ENCODE measurements at places on chromosomes 2 and 18. TPM values are rescaled to one million over a fixed set of nuclear protein-coding genes. Genes with fewer than 3 reads are reported as not detected.
A peak's percentile ranks its signal among the peaks of the same experiment; 100 is the strongest.

The CASP10 gene
- 3.5 TPM for total RNA-seq

The TSGA10 gene
- total RNA-seq: 2.5 TPM

DNA sequence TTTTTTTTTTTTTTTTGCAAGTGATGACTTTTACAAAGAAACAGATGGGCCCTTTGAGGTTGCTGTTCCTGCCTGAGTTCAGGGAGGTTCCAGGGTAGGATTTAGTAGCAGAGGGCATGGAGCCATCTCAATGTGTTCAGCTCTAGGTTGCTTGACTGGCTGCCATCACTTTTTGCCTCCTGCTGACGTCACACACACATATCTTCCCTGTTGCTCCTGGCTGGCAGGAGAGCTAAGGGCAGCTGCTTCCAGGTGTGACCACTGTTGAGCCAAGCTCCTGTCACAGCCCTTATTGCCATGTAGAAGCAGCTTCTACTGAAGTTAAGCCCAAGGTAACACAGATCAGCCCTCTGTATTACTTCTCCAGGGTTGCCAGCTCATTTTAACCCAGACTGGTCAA lies 394.2 kb upstream of the SPRED2 start:
- DNase-seq: no peak
- no peaks in the 10 kb centered on the region for H3K36me3 ChIP-seq
- H3K4me1 ChIP-seq: no peaks in the 10 kb centered on the region

DNA sequence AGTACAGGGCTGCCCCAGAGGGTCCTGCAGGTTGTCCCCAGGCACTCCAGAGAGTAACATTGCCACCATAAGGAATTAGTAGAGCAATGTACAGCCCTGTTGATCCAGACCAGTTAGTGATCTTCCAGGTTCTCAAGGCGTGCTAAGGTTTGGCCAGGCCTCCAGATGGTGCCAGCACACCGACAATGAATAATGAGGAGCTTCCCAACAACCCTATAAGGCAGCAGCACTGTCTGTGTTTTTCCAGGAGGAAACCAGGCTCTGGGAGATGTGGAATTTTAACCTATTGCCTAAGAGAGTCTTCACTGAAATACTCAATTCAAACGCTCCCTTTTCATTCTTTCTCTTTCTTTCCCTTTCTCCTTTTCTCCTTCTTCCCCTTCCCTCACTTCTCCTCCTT lies 122.1 kb downstream of the MGAT5 start:
- H3K27ac ChIP-seq: no peak overlapping the region
- no peak for DNase-seq
- H3K27me3 ChIP-seq: no peaks in the 10 kb centered on the region
- H3K36me3 ChIP-seq: no peaks in the 10 kb centered on the region
- H3K4me3 ChIP-seq: no peak overlapping the region

DNA sequence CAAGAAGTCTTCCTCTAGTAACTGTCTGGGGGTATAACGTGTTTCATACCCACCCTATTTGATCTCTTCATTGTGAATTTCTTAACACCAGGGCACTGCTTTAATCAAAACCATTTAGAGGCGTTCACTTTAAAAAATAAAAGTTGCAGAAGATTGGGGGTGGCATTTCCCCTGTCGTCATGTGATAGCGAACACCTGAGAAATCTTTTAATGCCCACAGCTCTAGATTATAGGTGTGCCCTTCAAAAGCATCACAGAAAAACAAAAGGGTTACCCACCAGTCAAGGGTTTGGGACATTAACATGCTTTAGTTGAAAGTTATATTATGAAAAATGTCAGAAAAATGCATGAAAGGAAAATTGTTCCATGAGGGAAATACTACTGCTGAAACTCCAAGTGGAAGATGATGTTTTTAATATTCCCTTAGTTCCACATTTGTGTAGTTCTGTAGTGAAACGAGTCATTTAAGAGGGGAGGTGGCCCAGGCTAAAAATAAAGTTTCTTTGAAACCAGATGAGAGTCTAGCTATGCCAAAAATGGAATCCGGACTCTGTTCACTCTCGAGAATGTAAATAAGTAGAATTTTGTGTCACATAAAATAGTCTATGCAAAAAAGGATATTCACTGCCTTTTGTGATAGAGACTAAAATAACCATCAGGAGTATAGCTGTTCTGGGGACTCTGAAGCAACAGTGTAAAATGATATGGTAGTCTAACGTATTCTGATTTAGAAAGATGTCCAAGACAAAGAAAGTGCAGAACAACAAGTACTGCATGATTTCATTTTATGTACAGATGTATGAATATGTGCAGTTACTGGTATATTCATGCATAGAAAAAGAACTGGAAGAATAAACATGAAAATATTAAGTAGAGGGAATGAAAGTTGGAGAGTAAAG lies 95.3 kb downstream of the TMEM247 start:
- peak overlapping the region; percentile 0 for H3K4me3 ChIP-seq
- no peaks in the 10 kb centered on the region for H3K36me3 ChIP-seq
- peaks cover 54% of the 10 kb centered on the region for H3K4me1 ChIP-seq
- no peaks in the 10 kb centered on the region for H3K27me3 ChIP-seq

GRCh38 chr18:32091325-32091723 lies 350 bp upstream of the RNF138 start:
- H3K27ac ChIP-seq: peak overlapping the region; percentile 100
- no peak for DNase-seq
- H3K4me1 ChIP-seq: peaks cover 33% of the 10 kb centered on the region
- H3K27me3 ChIP-seq: no peaks in the 10 kb centered on the region
- H3K4me3 ChIP-seq: peak overlapping the region; percentile 97

GRCh38 chr2:196535742-196536141 lies 103.8 kb upstream of the CCDC150 start:
- H3K27me3 ChIP-seq: no peaks in the 10 kb centered on the region
- DNase-seq: no peak
- H3K36me3 ChIP-seq: no peaks in the 10 kb centered on the region
- no peak overlapping the region for H3K27ac ChIP-seq
- H3K4me3 ChIP-seq: no peak overlapping the region
- H3K4me1 ChIP-seq: no peaks in the 10 kb centered on the region

GRCh38 chr2:232533944-232534710 lies 5.4 kb upstream of the CHRNG start:
- DNase-seq: no peak
- no peaks in the 10 kb centered on the region for H3K27me3 ChIP-seq
- H3K36me3 ChIP-seq: peaks cover 10% of the 10 kb centered on the region
- no peak overlapping the region for H3K4me3 ChIP-seq
- peaks cover 19% of the 10 kb centered on the region for H3K4me1 ChIP-seq
- H3K27ac ChIP-seq: no peak overlapping the region

- H3K36me3 ChIP-seq: peaks cover 61% of the 10 kb centered on the region
- H3K27ac ChIP-seq: no peak overlapping the region
- no peak overlapping the region for H3K4me3 ChIP-seq
Measured at GRCh38 chr2:43553341-43553855, 42.4 kb downstream of the THADA start.
